ENCODE measurements at places on chromosomes 1 and 21. TPM values are rescaled to one million over a fixed set of nuclear protein-coding genes. Genes with fewer than 3 reads are reported as not detected.

GRCh38 chr1:58699011-58699762 is 675 bp downstream of the MYSM1 start:
- peaks cover 5% of the 10 kb centered on the region for H3K36me3 ChIP-seq
- peaks cover 4% of the 10 kb centered on the region for H3K4me1 ChIP-seq
- peak overlapping the region; percentile 60 for H3K27ac ChIP-seq
- H3K27me3 ChIP-seq: no peaks in the 10 kb centered on the region
- no peak for DNase-seq

DNA sequence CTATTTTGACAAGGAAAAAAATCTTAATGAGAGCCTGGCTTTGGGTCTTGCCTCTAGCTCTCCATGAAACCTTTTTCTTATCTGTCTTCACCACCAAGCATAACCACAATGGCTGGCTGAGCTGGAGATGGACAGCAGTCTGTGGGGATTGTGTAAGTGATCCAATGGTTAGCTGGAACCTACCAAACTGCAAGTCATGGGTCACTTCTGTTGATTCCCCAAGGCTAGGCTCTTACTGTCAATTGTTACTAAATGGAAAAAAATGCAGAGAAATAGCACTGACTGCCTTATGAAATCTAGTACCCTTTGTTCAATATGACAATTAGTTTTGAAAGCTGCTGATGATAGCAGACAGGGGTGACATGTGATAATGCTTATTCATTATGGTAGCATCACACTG is 359.0 kb downstream of the ST6GALNAC3 start:
- no peaks in the 10 kb centered on the region for H3K27me3 ChIP-seq
- no peak for DNase-seq
- H3K4me3 ChIP-seq: no peak overlapping the region
- H3K36me3 ChIP-seq: no peaks in the 10 kb centered on the region

DNA sequence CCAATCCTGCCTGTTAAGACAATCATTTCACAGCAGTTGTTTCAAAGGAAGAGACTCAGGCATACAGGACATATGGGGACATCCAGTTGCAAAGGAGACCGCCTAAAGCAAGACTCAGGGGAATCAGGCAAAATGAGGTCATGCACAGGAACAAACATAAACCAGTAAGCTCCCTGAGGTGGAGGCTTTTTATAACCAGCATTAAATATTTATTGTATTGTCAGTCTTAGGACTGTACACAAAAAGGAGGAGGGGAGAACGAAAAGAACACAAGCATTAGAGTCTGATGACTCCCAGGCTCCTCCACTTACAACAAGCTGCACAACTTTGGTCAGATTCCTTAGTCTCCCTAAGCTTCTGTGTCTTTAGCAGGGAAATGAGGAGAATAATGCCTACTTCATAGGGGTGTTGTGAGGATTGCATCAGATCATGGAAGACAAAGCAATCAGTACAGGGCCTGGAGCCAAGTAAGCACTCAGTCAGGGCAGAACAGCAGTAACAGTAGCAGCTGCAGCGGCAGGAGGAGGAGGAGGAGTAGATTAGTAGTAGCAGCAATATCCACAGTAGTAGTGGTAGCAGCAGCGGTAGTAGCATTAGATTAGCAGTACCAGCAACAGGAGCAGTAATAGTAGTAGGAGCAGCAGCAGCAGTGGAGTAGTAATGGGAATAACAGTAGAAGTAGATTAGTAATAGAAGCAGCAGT is 54.2 kb upstream of the SPATA6 start:
- H3K4me1 ChIP-seq: peaks cover 5% of the 10 kb centered on the region
- peak; percentile 36 for DNase-seq
- H3K27me3 ChIP-seq: no peaks in the 10 kb centered on the region
- no peak overlapping the region for H3K4me3 ChIP-seq
- no peak overlapping the region for H3K27ac ChIP-seq
- H3K36me3 ChIP-seq: no peaks in the 10 kb centered on the region

DNA sequence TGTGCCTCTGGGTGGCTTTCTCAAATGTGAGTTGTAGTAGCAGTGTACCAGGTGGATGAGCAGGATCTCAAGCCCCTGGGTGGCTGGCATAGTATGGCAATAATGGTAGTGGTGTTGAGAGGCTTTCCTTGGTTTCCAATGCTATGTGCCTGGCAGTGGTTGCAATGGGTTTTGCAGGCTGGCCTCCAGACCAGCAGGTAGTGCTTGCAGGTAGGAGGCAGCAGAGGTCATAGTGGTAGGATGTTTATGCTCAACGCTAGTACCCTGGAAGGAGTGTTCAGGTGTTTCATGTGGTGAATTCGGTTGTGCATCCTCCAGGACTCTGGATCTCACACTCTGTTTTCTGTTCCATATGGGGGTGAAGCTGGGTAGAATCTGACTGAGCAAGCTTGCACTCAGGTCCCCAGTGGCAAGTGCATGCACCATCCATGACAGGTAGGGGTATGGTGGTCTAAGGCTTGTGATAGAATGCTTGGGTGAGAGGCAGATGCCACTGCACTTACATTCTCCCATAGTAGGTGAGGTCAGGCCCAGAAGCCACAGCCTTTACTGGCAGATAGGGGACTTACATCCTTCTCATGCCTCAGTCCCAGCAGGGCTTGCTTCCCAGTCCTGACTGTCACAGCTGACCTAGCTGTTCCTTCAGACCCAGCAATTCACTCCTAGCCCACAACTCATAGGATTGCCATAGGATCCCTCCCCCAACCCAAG is 410.5 kb upstream of the LRRC7 start:
- H3K36me3 ChIP-seq: no peaks in the 10 kb centered on the region
- H3K4me3 ChIP-seq: no peak overlapping the region
- no peaks in the 10 kb centered on the region for H3K27me3 ChIP-seq
- DNase-seq: no peak
- H3K4me1 ChIP-seq: no peaks in the 10 kb centered on the region

- no peaks in the 10 kb centered on the region for H3K36me3 ChIP-seq
- no peaks in the 10 kb centered on the region for H3K27me3 ChIP-seq
- peak overlapping the region; percentile 36 for H3K27ac ChIP-seq
- H3K4me1 ChIP-seq: peaks cover 44% of the 10 kb centered on the region
Measured at GRCh38 chr1:9324246-9325096, 31.8 kb downstream of the SPSB1 start.

- no peak overlapping the region for H3K27ac ChIP-seq
- no peak overlapping the region for H3K4me3 ChIP-seq
- H3K36me3 ChIP-seq: no peaks in the 10 kb centered on the region
- H3K27me3 ChIP-seq: no peaks in the 10 kb centered on the region
Measured at GRCh38 chr21:28636752-28637691, 355.7 kb downstream of the LTN1 start.

DNA sequence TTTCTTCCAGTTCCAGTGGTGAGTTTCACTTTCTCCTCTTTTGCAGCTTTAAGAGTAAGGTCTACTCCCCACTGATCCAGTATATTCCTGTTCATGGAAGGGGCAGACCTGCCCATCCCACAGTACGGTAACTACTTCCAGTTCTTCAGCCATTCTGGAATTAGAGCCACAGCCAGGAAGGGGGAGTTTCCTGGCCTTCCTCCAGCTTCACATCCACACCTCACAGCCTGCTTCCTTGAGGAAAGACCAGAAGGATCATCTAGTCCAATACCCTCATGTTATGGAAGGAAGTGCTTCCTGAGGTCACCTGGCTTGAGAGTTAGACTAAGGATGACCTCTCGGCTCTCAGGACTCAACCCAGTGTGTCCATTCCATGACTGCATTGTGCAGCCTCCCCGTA is 597.8 kb downstream of the KIF26B start:
- H3K27ac ChIP-seq: no peak overlapping the region
- DNase-seq: no peak
- no peaks in the 10 kb centered on the region for H3K36me3 ChIP-seq
- no peaks in the 10 kb centered on the region for H3K4me1 ChIP-seq

CHRNB2 gene
- 0.75 TPM for polyA plus RNA-seq

IFNAR2 gene
- 4.9 TPM for polyA plus RNA-seq

GPATCH4 gene
- 31.0 TPM for polyA plus RNA-seq
